ENCODE measurements at places on chromosomes 13 and 19. TPM values are rescaled to one million over a fixed set of nuclear protein-coding genes. Genes with fewer than 3 reads are reported as not detected.

Gene S1PR5
- total RNA-seq: 34.9 TPM

Gene BEST2
- total RNA-seq: 116 TPM

Gene NXNL1
- total RNA-seq: not detected

Gene BLVRB
- total RNA-seq: 149 TPM

Gene IZUMO2
- not detected for total RNA-seq

Gene KLK8
- 111 TPM for total RNA-seq

Gene LRG1
- 1.8 TPM for total RNA-seq

Gene KCNJ14
- 0.86 TPM for total RNA-seq

Gene SMIM24
- not detected for total RNA-seq

Gene C13orf42
- not detected for total RNA-seq

Gene TMED1
- 14.4 TPM for total RNA-seq

Gene ZNF418
- total RNA-seq: 6.2 TPM

Gene PSG2
- total RNA-seq: 1.3 TPM

Gene CDADC1
- total RNA-seq: 2.5 TPM

Gene PTH2
- not detected for total RNA-seq

Gene SPACA4
- total RNA-seq: not detected

Gene PLPPR3
- not detected for total RNA-seq

Gene EBI3
- 2.2 TPM for total RNA-seq

All from lower leg skin (tissue), 4 donors.